ENCODE measurements at places on chromosomes 4 and X.

- DNase-seq = no peak
Measured at GRCh38 chr4:190017357-190018200, 9.5 kb downstream of the FRG2 start.

GRCh38 chr4:93396272-93396671, 432.3 kb upstream of the ATOH1 start:
- no peak for DNase-seq

DNA sequence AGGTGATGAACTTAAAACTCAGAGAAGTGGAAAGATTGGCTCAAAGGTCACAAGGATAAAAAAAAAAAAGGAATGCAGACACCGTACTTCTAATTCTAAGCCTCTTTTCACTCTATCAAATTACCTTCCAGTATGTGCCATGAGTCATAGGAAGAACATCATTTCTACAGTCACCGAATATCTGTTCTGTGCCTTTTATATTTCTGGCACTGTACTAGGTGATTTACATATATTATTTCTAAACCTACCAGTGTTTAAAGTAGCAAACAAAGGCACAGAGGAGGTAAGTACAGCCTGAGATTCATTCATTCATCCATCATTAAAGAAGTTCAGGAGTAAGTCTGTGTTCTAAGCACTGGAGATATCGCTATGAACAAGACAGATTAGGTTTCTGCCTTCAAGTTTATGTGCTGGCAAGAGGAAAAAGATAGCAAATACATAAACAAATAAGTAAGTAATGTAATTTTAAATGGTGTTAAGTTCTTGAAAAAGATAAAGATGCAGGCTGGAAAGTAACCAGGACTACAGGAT, 65.3 kb downstream of the PALLD start:
- DNase-seq = no peak

DNA sequence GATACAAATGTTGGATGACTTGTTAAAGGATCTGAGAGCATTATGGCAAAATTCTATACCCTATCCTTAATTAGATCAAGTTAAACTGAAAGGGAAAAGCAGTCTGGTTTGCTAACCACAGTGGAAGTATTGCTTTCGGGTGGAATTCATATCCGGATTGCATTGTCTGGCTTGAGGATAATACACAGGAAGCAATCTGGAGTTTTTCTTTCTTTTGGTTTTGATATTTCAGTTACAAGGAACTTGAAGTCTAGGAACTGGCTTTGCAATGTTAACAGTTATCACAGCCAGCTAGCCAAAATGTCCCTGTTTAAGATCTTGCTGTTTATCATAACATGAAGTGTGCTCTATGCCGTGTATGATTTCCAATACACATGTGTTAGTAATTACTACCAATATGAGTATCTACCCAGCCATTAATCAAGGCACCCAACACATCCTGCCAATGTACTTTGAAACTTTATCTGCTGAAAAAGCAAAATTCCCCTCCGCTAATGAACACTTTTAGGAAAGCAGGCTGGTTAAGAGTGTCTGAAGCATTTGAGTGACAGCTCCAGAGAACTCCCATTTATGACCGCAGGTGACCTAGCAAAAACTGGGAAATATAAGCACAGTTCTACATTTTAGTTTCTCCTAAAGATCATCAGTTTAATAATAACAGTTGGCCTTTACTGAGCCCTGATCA, 146.4 kb downstream of the PALLD start:
- no peak for DNase-seq

DNA sequence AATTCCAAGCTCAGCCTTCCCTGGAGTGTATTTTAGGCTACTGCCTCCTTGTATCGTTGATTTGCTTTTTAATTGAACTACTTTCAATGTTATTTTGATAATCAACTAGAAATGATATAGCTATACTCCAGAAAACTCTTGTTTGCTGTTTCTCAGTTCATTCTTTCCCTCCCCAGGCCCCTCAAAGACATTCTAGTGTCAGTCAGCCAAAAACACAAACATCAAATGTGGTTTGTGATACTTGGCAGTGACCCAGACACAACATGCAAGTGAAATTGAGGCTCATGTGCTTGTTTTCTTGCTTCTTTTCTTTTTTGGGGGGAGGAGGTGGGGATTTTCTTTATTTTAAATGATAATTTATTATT, 7.6 kb downstream of the FAT4 start:
- DNase-seq = no peak

DNA sequence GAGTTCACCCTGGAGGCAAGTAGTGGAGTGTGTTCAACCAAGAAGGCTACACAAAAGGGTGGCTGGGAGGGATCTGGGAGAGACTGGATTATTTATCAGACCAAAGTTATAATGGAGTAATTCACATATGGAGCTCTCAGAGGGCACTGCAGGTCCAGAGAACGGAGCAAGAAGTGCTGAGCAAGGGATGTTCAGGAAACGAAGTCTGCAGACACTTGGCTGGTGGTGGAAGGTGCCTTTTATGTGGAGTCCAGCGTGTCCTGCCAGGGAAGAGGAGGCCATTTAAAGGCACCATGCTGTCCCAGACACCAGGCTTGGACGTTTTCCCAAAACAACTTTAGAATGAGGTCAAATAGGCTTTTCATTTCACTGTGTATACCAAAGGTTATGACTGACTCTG, 130.1 kb downstream of the CEP135 start:
- DNase-seq = no peak

DNA sequence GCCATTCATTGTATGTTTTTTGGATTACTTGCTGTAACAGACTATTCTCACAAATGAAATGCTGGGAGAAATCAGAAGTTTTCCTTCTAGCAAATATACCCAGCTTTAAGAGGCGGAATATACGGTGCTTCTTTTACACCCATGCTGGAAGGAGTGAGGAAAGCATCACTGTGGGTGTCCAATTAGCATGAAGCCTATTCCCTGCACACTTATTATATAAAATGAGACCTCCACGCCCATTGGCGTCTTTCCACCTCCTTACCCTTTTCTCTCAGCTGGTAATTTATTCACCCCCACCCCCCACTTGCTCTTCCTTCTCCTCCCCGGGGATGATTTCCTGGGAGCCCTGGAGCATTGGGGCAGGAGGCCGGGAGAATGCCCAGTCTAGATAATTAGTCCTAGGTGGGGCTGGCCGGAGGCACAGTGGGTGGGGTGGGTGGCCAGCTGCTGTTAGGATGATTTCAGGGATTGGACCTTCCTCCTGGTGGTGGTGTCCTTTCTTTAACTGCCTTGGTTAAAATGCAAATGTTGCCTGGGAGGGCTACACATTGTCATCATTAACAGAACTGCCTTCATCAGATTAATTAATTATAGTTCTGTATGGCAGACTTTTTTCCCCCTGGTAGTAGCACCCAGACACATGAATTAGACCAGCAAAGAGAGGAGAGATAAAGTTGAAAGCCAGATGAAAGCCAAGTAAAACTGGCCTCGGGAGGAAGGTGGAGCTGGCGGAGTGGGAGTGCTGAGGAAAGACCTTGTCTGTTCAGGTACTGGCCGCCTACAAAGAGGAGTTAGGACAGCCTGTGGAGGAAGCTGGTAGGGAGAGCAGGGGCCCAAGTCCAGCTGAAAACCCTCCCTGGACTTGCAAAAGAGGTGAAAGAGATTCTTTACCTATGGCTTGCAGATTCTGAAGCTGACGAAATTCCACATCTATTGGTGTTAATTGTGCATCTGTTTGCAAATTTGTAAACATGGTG, 11.4 kb downstream of the SHROOM2 start:
- DNase-seq = no peak

DNA sequence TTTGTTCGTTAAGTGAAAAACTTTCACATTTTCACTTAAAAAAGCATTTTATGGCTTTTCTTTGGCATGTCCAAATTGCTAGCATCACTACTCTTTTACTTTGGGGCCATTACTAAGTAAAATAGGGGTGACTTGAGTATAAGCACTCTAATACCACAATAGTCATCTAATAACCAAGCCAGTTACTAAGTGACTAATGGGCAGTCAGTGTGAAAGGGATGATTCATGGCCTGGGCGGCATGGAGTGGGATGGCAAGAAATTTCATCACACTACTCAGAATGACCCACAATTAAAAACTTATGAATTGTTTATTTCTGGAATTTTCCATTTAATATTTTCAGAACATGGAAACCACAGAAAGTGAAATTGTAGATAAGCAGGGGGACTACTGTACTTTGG, 60.9 kb downstream of the BMP15 start:
- DNase-seq = no peak

DNA sequence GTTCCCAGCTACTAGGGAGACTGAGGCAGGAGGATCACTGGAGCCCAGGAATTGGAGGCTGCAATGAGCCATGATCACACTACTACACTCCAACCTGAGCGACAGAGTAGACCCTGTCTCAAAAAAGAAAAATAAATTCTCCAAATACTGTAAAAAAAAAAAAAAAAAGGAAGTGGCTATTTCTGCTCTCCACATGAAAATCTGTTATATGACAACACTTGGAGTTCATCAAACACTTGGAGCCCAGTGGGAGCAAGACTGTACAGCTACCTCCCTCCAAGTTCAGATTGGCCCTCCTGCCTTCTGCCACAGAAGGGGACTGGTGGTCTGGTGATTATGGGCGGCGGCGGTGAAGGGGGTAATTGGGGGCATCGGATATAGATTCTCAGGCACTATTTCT, 9.0 kb upstream of the CLDN34 start:
- no peak for DNase-seq

DNA sequence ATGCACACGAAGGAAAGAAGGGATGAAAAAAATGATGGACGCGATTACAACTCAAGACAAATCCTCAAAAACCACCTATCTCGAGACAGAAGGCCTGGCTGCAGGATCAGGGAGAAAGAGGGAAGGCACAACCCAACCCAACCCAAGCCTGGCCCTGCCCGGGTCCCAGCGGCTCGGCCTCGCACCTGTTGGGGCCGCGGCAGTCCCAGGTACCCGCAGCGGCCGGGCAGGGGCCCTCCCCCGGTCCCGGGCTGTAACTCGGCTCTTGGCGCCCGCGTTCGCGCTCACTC, 464 bp downstream of the RASGEF1B start:
- no peak for DNase-seq

DNA sequence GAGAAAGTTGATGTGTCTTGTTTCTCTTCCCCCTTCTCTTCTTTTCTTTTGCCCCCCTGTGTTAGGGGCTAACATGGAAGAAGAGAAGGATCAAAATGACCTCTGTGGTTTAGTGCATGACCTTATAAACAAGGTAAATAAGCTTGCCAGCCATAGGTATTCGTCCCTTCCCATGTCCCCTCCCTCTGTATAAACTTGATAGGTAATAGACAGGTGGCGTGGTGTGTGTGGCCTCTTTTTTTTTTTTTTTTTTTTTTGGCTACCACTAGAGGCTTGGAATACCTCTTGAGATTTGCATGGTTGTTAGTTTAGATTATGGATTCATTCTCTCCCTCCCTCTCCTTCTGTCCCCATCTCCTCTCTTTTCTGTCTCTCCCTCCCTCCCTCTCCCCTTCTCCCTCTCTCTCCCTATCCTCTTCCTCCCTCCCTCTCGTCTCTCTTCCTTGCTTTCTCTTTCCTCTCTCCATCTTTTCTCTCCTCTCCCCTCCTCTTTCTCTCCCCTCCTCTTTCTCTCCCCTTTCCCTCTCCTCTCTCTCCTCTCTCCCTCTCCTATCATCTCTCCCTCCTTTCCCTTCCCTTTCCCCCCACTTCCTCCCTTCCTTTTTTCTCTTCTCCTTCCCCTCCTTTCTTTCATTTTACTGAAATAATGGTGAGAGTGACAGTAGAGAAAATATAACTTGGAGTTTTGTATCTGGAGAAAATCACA, 134.4 kb downstream of the AFF1 start:
- no peak for DNase-seq

GRCh38 chrX:37380924-37381323, 31.8 kb downstream of the PRRG1 start:
- DNase-seq = no peak

- no peak for DNase-seq
Measured at GRCh38 chr4:82810176-82810575, 11.6 kb upstream of the SCD5 start.

DNA sequence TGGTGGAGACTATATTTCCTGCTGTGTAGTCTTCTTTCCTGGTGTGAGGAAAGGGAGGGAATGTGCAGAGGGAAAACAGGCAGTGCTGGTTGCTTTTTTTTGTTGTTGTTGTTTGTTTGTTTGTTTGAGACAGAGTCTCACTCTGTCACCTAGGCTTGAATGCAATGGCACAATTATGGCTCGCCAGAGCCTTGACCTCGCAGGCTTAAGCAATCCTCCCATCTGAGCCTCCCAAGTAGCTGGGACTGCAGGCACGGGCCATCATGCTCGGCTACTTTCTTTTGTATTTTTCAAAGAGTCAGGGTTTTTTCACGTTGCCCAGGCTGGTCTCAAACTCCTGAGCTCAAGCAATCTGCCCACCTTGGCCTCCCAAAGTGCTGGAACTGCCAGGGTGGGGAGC, 82.5 kb downstream of the RELL1 start:
- no peak for DNase-seq

DNA sequence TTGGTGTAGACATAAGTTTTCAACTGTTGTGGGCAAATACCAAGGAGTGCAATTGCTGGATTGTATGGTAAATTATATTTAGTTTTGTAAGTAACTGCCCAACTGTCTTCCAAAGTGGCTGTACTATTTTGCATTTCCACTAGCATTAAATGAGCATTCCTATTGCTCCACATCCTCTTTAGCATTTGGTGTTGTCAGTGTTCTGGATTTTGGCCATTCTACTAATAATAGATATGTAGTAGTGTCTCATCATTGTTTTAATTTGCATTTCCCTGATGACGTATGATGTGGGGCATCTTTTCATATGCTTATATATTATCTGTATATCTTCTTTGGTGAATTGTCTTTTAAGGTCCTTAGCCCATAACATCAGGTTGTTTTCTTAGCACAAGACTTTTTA, 17.3 kb downstream of the PGAM4 start:
- no peak for DNase-seq

GRCh38 chr4:103204111-103204510, 6.0 kb upstream of the CENPE start:
- DNase-seq = no peak

GRCh38 chr4:181690498-181690897, 552.7 kb upstream of the TENM3 start:
- no peak for DNase-seq

DNA sequence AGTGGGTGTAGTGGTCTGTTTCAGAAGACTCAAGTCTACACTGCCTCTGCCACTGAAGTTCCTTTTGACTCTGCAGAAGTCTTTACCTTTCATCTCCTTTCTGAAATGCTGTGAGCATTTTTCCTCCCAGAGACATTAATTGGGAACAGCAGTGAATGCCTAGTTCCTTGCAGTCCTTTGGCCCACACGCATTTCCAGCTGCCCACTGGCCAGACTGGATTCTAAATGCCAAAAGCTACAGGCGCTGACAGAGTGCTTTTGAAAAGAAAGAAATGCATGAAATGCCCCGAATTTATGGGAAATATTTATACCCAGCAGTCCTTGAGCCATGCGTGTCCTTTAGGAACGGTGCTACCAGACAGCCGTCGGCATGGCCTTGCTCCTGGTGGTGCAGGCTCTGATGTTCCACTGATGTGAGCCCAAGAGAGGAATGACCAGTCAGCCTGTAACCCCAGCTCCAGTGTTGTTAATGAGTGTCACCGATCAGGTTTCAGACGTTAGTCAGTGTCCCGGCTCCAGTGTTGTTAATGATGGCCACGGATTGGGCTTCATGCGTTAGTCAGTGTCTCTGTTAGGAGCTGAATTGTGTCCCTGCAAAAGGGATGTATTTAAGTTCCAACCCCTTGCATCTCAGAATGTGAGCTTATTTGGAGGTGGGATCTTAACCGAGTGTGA, 132.6 kb downstream of the TBL1X start:
- no peak for DNase-seq

Measured in CD4-positive, alpha-beta T cell (primary cell).